ENCODE measurements at places on chromosomes 13 and 19.
A peak's percentile ranks its signal among the peaks of the same experiment; 100 is the strongest.

GRCh38 chr13:111111376-111111937 is 3.7 kb upstream of the ARHGEF7 start:
- DNase-seq: no peak

- peak; percentile 26 for DNase-seq
Measured at GRCh38 chr13:112623051-112623711, 35.2 kb upstream of the TUBGCP3 start.

- DNase-seq: no peak
Measured at GRCh38 chr19:42363614-42364346, 26.3 kb downstream of the CNFN start.

DNA sequence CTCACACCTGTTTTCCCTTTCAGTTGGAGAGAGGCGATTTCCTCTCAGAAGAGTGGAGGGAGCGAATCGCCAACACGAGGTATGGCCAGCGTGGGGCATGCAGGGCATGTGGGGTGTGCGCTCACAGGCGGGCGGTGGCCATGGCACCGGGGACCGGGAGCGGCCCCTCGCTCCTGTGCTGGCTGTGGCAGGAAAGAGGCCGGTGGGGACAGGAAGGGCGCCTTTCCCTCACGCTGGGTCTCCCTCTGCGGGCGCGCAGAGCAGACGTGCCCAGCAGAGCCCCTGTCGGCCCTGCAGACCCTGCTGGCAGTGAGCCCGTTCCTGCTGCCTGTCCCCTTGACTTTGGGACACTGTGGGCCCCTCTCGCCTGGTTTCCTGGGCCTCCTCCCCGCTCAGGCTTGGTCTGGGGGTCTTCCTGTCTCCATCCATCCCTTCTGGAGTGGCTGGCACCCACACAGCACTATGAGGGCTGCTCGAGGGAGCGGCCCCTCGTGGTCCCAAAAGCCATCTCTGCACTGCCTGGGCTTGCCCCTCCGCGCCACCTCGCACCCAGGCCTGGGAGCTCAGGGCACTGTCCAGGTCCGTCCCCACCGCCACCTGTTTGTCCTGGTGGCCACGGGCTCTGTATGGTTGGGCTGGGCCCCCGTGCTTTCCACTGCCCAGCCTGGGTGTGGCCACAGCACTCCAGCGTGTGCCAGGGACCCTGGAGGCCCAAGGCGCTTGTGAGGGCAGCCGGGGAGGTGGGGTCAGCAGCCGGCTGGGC is 36.1 kb downstream of the PLEKHJ1 start:
- DNase-seq: no peak

GRCh38 chr13:72253754-72254153 is 386.8 kb upstream of the DACH1 start:
- DNase-seq: no peak

- DNase-seq: no peak
Measured at GRCh38 chr19:19202707-19203011, 555 bp downstream of the NR2C2AP start.

DNA sequence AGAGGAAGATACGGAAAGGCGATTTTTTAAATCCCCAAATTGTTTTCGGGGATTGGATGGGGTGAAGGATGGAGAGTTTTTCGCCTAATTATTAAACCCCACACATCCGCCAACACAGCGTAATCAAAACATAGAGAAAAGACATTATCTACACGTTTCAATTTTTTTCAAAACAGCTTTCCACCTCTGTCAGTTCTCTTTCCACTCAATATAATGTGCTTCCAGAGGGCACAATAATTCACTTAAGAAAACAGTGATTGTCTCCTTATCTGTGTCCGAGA is 435 bp upstream of the OBI1 start:
- DNase-seq: no peak

- no peak for DNase-seq
Measured at GRCh38 chr13:79187917-79188690, 218.0 kb downstream of the RBM26 start.

DNA sequence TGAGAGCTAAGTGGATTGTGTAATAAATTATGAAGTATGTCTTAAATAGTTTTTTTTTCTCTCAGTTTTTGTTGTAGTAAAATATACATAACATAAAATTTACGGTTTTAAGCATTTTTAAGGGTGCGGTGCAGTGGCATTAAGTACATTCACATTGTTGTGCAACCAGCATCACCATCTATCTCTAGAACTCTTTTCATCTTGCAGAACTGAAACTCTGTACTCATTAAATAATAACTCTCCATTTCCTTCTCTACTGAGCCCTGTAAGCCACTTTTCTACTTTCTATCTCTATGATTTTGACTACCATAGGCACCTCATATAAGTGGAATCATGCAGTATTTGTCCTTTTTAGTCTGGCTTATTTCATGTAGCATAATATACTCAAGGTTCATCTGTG is 87.1 kb downstream of the GJA3 start:
- DNase-seq: no peak

DNA sequence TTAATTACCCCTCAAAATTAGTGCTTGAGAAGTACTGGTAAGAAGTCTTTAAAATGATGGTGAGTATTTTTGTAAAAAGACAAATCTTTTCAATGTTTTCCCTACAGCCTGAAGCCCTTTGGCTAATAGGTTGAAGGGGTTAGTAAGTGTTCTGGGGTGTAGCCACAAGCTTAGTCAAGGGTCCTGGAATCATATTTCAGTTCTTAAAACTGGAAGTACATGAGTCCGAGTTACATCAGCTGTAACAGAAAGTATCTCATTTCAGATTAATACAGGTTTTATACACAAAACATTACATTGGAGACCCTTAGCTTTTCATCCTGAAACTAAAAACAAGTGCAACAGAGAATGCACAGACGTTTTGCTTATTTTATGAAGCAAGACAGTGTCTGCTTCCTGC is 52.7 kb upstream of the TEX29 start:
- DNase-seq: no peak

DNA sequence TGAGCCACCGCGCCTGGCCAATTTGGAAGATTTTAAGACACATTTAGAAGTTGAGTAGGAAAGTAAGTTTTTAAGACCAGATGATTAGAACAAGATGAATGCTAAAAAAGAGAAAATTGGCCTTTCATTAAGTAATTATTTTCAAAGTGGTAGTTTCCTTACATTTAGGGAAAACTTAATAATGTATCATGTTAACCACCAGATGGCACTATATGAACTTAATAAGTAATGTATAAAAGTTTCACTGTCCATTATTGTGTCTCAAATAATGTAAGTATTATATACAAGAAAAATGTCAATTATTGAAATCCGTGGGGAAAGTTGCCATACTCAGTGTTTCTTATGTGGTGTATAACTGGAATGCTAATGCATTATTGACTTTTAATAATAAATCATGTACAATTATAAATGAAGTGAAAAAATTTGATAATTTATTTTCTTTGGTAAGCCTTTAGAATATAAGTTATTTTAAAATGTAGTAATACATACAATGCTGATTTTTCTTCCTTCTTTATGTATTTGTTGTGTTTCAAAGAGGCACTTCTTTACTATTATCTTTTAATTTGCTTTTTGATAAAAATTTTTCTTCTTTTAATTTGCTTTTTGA is 29.2 kb downstream of the COG6 start:
- DNase-seq: no peak

DNA sequence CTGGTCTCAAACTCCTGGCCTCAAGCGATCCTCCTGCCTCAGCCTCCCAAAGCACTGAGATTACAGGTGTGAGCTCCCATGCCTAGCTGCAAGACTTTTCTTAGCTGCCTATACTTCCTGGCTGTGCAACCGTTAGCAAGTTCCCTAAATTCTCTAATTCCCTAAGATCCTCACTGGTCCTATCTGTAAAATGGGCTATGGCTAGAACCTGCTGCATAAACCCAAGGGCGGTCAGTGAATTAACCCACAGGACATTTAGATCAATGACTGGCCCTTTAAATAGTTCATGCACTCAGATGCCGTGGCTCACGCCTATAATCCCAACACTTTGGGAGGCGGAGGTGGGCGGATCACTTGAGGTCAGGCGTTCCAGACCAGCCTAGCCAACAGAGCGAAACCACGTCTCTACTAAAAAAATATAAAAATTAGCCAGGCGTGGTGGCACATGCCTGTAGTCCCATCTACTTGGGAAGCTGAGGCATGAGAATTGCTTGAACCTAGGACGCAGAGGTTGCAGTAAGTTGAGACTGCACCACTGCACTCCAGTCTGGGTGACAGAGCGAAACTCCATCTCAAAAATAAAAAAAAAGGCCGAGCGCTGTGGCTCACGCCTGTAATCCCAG is 4.1 kb upstream of the C19orf53 start:
- no peak for DNase-seq

DNA sequence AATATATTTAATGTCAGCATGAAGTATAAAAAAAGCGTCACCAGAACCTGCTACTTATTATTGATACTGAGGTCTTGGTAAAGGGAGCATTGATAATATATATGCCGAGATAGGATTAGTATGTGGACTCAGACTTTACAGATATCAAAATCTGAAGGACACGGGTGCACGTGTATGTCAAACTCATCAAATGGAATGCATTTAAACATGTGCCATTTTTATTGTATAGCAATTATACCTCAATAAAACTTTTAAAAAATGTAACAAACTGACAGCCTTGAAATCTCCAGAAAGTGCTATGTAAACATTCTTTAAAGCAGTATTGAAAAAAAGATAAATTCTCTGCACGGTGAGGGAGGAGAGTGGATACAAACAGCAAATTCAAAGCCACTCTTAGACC is 157.9 kb downstream of the RNF17 start:
- no peak for DNase-seq

- no peak for DNase-seq
Measured at GRCh38 chr13:21932996-21933395, 262.1 kb downstream of the FGF9 start.

- no peak for DNase-seq
Measured at GRCh38 chr19:49681830-49682229, 4.8 kb downstream of the PRMT1 start.

- peak; percentile 66 for DNase-seq
Measured at GRCh38 chr19:45976178-45976577, 2.5 kb upstream of the NOVA2 start.

DNA sequence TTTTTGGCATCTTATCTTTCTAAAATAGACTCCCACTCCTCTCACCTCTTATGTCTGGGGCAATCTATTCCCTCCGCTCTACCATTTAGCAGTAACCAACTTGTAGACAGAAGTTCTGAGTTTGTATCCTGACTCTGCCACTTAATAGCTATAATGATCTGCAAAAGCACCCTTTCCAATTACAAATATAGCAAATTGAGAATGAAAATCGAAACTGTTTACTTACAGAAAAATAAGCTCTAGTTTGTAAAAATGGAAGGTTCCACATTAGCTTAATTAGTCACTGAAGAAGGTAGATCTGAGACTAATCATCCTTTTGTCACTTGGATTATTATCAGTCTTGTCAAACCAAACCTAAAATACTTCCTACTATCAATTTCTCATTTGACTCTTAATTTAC is 409.3 kb downstream of the DIAPH3 start:
- no peak for DNase-seq

GRCh38 chr13:79359064-79359463 is 47.0 kb downstream of the RBM26 start:
- DNase-seq: no peak

GRCh38 chr13:99812625-99813024 is 158.9 kb downstream of the ZIC5 start:
- DNase-seq: no peak

DNA sequence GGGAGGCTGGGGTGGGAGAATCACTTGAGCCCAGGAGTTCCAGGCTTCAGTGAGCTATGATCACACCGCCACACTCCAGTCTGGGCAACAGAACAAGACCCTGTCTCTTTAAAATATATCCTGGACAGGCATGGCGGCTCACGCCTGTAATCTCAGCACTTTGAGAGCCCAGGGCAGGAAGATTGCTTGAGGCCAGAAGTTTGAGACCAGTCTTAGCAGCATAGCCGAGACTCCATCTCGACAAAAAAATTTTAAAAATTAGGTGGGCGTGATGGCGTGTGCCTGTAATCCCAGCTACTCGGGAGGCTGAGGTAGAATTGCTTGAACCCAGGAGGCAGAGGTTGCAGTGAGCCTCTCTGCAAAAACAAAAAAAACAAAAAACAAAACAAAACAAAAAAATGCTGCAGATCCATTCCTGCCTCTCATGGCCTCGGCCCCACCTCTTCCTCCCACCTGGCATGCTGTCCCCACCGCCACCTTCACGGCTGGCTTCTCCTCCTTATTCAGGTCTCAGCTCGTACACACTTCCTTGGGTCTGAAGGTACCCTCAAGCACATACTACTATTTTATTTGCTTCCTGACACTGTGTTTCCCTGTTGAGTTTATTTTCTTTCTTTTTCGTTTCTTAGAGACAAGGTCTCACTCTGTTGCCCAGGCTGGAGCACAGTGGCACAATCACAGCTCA is 5.3 kb downstream of the RFX1 start:
- DNase-seq: no peak

DNA sequence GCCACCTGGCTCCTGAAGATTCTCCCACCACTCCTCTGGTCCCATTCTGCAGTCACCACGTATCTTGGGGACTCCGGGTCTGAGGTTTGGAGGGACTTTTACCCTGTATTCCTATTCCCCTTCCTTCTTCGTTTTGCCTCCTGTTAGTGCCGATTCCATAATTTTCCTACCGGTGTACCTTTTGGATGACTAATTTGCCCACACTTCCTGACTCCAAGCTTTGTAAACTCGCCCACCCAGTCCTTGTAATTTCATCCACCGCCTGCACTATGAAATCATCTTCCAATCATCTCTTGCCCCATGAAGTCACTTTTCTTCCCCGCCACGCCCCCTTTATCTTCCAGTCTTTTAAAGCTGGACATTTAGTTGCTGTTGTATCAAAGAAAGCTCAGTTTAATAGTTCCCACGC is 572 bp downstream of the UCHL3 start:
- DNase-seq: no peak

- DNase-seq: no peak
Measured at GRCh38 chr13:104460554-104460953, 1394.3 kb upstream of the SLC10A2 start.

- DNase-seq: no peak
Measured at GRCh38 chr13:101327871-101328270, 88.4 kb downstream of the NALCN start.

DNA sequence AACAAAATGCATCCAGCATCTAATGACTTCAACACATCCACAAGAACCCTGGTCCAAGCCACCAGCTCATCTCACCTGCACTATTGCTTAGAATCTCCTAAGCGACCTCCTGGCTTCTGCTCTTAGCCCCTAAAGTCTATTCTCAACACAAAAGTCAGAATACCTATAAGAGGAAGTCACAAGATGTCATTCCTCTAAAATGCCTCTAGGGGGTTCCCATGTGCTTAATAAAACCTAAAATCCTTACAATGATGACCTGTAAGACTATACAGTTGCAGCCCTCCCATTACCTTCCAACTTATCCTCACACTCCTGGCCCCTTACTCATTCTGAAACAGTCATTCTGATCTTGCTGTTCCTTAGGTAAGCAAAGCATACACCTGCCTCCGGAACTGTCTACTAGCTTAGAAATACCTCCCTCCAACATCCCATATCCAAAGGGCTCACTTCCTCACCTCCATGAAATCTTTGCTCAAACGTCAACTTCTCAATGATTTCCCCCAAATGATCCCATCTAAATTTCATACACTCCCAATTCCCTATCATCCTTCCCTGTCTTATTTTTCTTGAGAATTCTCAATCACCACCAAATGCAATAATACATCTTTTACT is 10.0 kb downstream of the ATP7B start:
- DNase-seq: no peak
